ENCODE measurements at places on chromosomes 11 and 22. TPM values are rescaled to one million over a fixed set of nuclear protein-coding genes. Genes with fewer than 3 reads are reported as not detected.

DNA sequence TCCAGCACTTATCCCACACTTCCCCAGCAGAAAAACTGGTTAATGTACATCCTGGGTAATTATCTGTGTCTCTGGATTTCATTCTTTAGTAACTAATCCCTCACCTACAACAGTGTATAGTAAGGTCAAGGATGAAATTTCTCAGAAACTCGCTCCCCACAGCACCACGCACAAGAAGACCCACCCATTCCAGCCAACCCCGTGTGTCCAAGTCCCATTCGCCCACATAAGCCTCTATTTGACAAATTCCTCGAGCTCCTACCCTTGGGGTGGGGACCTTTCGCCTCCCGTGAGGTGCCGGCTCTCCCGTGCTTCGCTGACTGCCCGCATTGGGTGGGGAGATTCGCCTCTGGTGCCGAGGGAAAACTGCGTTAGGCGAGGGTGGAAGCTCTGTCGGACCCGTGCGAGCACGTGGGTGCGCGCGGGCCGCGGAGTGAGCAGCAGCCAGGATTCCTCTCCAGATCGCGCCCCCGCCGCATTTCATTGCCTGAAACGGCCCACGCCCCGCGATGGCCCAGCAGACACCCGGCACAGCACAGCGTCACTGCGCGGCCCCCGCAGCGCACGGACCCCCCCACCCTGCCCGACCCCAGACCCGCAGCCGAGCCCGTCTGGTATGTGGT is 866 bp downstream of the EXPH5 start:
- H3K27ac ChIP-seq = peak overlapping the region; percentile 62
- H3K36me3 ChIP-seq = no peaks in the 10 kb centered on the region
- H3K27me3 ChIP-seq = peaks cover 37% of the 10 kb centered on the region
- peak overlapping the region; percentile 86 for H3K4me3 ChIP-seq
- peak; percentile 24 for DNase-seq

- no peak overlapping the region for H3K27ac ChIP-seq
- no peak overlapping the region for H3K4me3 ChIP-seq
- no peak for DNase-seq
- peaks cover 15% of the 10 kb centered on the region for H3K36me3 ChIP-seq
- no peaks in the 10 kb centered on the region for H3K27me3 ChIP-seq
- no peaks in the 10 kb centered on the region for H3K4me1 ChIP-seq
These were observed 44.4 kb upstream of the CHKA start for GRCh38 chr11:68165601-68166000.

GRCh38 chr11:77474684-77475060 is 778 bp upstream of the PAK1 start:
- H3K27me3 ChIP-seq = peaks cover 23% of the 10 kb centered on the region
- H3K36me3 ChIP-seq = no peaks in the 10 kb centered on the region

GRCh38 chr11:36098853-36099375 is 155.1 kb downstream of the LDLRAD3 start:
- no peak overlapping the region for H3K4me3 ChIP-seq
- no peak for DNase-seq
- no peaks in the 10 kb centered on the region for H3K36me3 ChIP-seq
- H3K4me1 ChIP-seq = no peaks in the 10 kb centered on the region
- H3K27ac ChIP-seq = no peak overlapping the region

- H3K4me1 ChIP-seq = no peaks in the 10 kb centered on the region
- H3K27ac ChIP-seq = no peak overlapping the region
- H3K27me3 ChIP-seq = peaks cover 8% of the 10 kb centered on the region
- DNase-seq = no peak
- no peak overlapping the region for H3K4me3 ChIP-seq
These were observed 40.9 kb upstream of the OR9Q1 start for GRCh38 chr11:57982776-57983175.

GRCh38 chr22:37676736-37677492 is 1.5 kb downstream of the LGALS1 start:
- H3K4me1 ChIP-seq = peaks cover 72% of the 10 kb centered on the region
- peaks cover 22% of the 10 kb centered on the region for H3K36me3 ChIP-seq
- peak overlapping the region; percentile 100 for H3K27ac ChIP-seq

DNA sequence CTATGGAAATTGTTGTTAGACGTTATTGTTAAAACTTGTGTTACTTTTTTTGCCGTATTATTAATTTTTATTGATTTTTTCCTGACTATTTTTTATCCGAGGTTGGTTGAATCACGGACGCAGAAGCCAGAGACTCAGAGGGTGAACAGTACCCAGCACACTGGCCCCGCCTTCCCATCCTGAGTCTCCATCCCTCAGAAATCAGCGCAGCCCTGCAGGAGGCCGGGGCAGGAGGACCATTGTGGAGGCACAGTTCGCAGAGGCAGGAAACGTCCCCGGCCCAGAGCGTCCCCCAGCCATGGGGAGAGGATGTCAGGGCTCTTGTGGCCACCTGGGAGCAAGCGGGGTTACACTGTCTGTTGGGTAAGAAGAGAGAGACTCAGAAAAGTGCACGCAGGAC is 843.0 kb downstream of the BRD1 start:
- no peaks in the 10 kb centered on the region for H3K27me3 ChIP-seq
- no peaks in the 10 kb centered on the region for H3K4me1 ChIP-seq
- H3K36me3 ChIP-seq = no peaks in the 10 kb centered on the region

DNA sequence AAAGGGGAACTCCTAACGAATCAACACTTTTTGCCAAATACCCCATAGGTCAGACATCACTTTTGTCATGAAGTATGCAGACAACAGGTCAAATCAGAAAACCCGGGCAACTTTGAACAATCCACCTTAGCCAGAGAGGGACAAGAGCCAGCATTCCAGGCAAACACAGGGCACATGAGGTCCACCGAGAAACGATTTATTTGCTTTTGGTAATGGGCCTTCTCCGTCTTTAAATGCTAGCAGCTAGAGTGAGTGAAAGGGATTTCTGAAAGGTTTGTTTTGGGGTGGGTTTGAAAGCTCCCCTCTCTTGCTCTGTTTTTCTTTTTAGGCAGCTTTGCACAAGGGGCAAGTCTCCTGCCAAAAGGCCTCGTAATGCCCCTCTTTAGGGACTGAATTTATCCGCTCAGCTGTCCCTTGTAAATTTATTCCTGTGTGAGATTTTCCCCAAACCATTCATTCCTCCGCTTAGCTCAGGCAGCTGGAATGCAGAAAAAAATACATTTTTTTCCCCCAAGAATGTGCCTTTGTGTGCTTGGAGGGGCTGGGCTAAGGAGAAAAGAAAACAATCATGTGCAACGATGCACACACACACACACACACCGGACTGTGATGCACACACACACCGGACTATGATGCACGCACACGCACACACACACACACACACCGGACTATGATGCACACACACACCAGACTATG is 196.9 kb downstream of the SNX19 start:
- H3K4me3 ChIP-seq = no peak overlapping the region
- H3K36me3 ChIP-seq = no peaks in the 10 kb centered on the region
- H3K27me3 ChIP-seq = no peaks in the 10 kb centered on the region
- no peaks in the 10 kb centered on the region for H3K4me1 ChIP-seq
- no peak overlapping the region for H3K27ac ChIP-seq
- no peak for DNase-seq

Gene OR52I1
- total RNA-seq = not detected

Gene CSF2RB
- total RNA-seq = 0.67 TPM

Gene LRRC10B
- total RNA-seq = not detected

Gene ART1
- not detected for total RNA-seq
